ENCODE measurements at places on chromosomes 7 and 10.
A peak's percentile ranks its signal among the peaks of the same experiment; 100 is the strongest.

DNA sequence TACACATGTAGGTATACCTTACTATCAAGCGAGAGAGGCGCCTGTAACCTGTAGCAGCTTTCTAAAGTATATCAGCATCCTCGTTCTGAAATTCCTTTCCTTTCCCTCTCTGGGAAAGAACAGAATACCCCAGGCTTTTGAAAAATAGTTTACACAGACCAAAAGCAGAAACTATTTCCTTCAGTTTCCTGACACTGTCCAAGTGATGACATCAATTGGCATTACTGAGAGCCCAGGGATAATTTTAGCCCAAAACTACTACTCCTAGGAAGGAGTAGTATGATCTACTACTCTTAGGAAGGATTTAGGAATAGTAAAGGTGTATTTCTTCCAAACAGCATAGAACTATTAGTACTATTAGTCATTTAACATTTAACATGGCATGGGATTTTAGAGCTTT is 6.0 kb downstream of the GNG11 start:
- no peak for DNase-seq

DNA sequence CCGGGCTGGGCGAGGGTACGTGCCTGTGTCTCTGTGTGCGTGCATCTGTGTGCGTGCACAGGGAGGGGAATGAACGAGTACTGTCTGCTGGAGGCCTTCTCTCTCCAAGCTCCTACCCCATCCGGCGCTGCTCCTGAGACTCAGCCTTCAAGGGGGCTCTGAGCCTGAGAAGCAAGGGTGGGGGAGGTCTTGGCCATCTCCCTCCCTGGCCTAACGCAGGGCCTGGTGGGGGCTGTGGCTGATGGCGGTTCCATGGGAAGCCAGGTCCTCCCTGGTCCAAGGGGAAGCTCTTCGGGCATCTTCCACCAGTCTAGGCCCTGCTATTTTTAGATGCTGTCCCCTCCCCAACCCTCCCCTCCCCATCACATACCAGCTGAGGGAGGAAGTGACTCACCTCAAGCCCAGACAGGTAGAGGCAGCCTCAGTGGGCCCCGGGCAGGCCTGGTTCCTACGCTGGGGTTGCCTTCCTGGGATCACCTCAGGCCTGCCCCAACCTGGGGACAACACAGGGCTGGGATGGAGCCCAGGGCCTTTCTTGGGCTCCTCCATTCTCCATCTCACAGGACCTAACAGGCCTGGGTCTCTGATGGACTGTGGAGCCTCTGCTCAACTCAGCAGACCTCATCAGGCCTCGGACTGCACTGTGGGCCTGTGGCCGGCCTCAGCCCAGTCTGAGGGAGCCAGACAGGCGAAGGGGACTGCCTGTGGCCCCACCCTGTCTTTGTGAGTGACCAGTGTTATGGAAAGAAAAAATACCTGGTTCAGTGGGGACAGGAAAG is 32.2 kb downstream of the DNAJB12 start:
- DNase-seq: no peak

DNA sequence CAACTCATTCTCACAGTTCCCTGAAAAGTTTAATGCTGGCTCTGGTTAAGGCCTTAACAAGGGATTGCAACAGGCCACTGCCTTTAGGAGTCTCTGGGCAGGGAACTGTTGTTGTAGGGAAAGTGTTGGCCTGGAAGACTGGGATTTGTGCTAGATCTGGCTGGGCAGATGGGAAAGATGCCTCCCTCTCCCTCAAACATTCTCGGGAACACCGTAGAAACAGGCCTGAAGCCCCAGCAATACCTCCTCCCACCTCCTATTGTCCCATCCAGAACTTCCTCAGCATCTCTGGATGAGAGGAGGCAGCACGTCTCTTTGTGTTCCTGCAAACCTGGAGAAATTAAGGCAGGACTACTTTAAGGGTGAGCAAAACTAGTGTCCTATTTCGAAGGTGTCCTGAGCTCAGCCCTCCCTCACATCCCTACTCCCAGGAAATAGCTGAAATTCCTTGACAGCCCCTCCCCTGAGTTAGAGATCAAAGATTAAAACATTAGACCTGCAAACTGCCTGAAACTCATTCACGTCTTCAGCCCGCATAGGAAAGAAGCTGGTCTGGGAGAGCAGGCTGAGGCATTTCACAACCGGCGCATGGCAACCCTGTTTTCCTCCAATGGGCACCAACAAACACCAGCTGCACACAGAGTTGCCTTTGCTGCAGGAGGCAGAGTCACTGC is 10.9 kb upstream of the MAP3K8 start:
- DNase-seq: no peak

DNA sequence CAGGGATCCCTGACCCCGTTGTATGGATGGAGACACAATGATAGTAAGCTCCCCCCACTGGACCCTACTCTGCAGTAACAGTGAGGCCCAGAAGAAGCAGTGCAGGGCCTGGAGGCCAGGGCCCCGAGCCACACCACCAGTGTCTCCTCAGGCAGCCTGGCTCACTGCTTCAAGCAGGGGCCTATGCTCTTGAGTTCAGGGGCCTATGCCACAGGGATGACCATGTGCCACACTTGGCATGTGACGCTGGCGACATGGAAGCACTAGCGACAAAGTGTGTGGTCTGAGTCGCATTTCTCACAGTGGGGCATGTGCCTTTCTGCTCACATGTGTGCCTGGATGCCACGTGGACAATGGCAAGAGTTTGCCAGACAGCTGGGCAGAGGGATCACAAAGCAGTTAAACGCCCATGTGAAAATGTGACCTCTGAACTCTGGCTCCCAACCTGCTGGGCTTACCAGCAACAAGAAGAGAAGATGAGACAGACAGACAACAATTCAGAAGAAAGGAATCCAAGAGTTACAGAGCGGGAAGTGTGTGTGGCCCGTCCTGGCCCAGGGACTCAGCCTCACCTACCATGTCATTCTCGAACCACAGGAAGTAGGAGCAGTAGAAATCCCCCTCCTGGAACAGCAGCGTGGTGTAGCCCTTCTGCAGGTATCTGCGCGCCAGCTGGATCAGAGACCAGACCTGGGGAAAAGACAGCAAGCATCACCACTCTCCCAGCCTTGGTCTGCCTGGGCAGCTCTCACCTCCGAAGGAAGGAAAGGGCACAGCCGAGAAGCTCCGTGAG is 4.7 kb upstream of the PYROXD2 start:
- DNase-seq: no peak

GRCh38 chr10:1147810-1148209 is 91.6 kb downstream of the WDR37 start:
- no peak for DNase-seq

DNA sequence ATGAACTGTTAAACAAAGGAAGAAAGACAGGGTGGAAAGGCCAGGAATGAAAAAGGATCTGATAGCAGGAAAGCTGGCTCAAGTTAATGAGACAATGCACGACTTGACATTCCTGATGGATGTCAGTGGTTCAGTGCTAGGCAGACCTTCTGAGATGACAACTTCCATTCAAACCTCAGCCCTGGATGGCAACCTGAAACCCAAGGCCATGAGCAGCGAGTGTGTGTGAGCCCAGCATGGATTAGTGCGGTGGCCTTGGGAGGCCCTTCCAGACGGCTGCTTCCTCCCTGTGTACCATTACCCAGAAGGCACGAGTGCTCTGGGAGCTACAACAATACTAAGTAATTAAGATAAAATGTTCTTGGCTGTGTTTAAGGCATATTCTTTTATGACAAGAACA is 18.8 kb downstream of the TRIL start:
- DNase-seq: peak; percentile 64

DNA sequence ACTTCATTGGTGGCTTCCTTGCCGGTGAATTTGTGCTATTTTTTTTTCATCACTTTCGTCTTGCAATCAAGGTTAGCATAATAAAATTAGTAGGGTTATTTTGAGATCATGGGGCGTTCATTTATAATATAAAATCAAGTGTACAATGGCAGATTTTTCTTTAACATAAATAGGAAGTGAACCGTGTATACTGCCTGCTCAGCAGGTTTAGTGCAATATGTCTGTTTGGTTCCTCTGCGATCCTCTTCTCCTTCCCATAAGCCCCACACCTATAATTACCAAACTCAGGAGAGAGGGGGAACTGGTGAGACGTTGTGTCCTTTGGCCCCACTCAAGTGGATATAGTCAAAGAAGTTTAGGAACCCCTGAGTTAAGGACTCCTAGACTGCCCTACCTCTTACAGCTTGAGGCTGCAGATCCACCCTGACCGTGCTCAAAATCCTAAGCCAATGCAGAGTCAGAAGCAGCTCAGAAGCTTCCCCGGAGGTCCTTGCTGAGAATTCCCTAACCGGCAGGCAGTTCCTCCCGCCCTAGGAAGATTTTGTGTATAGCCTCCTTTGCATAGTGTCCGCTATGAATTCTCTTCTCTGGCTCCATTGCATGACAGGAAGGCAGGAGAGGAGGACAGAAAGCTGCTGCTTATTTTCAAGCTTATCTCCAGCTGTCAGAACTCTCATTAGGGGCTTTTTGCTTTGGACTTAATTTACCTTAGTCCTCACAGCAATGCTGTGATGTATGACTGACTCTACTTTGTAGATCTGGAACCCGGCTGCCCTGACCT is 41.5 kb downstream of the PYROXD2 start:
- DNase-seq: no peak

DNA sequence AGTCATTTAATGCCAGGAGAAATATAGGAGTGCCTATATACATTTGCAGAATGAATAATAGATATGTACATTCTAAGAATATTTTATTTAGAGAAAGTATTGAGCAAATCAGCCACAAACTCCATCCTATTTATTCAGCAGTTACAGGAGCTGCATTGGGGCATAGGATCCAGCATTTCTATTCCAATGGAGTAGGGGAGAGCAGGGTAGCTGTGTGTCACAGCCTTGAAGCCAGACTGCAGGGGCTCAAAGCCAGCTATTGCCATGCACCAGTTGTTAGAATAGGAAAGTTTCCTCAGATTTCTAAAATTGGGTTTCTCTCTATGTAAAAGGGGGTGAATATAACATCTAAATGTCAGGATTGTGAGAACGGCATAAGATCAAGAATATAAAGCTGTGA is 116.8 kb upstream of the MYO3A start:
- DNase-seq: no peak

DNA sequence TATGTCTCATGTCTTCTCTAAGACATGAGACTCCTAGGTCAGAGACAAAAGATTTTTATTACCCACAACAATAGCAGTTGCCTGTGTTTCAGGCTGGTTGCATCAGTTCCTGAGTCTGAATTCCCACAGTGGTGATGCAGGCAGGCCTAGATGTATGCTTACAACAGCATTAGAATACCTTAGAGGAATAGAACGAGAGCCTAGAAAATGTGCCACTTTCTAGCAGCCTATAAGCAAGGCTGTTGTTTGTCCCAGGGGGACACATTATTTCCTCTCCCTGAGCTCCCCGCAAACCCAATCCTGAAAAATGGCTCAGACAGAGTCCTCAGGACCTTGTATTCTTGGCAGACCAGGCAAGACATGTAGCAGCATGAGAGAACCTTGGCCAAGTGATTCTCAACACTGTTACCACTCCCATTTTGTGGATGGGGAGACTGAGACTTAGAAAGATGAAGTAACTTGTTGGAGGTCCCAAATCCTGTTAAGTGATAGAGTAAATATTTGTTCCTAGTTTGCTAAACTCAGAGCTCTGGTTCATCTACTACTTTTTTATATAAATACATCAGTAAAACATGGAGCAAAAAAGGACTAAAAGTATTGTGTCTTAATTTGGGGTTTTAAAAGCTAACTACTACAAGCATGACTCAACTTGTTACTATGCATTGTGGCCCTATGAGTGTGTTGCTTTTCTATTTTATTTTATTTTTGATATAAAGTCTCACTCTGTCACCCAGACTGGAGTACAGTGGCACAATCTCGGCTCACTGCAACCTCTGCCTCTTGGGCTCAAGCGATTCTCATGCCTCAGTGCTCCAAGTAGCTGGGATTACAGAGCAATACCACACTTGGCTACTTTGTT is 14.2 kb downstream of the VTI1A start:
- DNase-seq: no peak

DNA sequence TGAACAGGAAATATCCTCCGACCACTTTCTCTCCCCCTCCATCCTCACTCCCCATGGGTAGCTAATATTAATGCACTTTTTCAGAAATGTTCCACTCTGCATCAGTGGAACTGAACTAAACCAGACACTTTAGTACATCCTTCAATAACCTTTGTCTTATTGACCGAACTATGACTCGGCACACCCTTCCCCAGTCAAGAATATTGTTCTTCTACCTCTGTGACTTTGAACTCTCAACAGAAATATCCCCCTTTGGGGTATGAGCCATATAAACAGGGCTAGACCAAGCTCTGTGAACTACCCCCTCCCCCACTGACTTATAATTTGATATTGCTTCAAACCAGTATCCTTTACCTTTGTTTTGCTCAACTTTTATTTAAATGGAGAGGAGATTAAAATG is 57.9 kb upstream of the CAPZA2 start:
- DNase-seq: no peak
